ENCODE measurements at places on chromosomes 6 and 20.

GRCh38 chr6:137259349-137259748 is 40.2 kb upstream of the IFNGR1 start:
- no peak for DNase-seq

GRCh38 chr20:2149507-2149906 is 47.9 kb downstream of the STK35 start:
- DNase-seq = no peak

DNA sequence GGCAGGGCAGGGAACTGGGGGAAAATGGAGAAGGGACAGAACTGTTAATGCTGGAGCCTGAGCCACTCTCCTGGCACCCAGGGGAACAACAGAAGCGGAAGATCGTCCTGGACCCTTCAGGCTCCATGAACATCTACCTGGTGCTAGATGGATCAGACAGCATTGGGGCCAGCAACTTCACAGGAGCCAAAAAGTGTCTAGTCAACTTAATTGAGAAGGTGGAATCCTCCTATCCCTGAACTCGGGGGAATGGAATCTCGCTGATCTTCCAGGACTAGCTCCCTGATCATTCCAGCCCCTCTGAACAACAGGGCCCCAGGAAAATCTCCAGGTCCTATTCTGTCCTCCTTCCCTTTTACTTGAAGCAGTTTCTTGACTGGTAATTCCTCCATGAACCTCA is 2.0 kb downstream of the CFB start:
- no peak for DNase-seq

- no peak for DNase-seq
Observed at GRCh38 chr20:59817406-59817805, 116.0 kb downstream of the SYCP2 start.

- no peak for DNase-seq
Observed at GRCh38 chr20:45157962-45158361, 16.7 kb upstream of the PI3 start.

DNA sequence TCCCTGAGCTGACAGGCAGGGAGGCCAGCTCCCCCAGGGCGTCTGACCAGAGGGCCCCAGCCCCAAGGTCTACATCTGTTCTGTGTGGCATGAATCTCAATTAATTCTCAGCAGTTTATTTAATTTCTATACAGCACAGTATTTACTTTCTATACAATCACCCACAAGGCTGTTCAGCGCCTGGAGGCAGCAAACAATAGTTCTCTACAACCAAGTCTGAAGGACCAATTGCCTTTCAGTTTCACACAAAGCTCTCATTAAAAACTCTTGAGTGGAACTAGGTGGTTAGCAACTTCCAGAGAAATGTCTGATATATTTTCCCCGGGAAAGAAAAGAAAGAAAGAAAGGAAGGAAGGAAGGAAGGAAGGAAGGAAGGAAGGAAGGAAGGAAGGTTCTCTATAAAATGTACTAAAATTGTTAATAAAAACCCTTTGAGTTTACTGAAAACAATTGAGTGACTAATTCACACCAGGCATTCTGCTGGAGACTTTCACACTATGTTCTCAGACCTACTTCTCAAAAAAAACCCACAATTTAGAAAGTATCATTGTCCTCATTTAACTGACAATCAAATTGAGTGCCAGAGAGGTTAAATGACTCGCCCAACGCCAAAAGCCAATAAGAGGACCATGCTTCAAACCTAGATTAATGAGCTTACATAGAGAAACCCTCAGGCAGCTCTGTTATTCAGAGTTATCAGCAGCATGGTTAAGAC is 62.5 kb downstream of the METTL24 start:
- DNase-seq = no peak

GRCh38 chr20:63217706-63218105 is 1.8 kb upstream of the YTHDF1 start:
- DNase-seq = no peak

DNA sequence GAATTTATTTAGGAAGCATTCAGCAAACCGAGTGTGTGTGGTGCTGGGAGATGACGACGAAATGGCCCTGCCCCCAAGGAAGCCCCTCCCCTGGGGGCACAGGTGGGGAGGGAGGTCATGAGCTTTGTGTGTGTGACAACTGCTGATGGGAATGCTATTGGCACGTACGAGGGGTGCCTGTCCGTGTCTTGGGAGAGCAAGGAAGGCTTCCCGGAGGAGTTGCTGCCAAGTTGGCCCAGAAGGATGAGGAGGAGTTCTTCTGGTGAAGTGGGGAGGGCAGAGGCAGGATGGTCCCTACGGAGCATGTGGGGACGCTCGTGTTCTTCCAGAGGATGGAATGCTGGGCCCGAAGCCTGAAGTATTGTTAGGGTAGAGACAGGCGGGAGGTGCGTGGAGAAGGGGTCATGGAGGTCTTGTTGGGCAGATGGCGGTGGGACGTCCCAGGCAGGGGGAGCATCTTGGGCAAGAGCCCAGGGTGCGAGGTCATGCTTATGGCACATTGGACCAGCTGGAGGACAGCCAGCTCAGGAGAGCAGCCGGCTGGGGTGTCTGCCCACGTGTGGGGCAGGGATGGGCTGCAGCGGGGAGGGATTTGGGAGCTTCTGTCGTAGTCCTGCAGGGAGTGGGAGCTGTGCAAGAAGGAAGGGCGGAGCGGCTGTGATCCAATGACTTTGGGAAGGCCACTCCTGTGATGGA is 46.1 kb downstream of the SYNJ2 start:
- DNase-seq = no peak

DNA sequence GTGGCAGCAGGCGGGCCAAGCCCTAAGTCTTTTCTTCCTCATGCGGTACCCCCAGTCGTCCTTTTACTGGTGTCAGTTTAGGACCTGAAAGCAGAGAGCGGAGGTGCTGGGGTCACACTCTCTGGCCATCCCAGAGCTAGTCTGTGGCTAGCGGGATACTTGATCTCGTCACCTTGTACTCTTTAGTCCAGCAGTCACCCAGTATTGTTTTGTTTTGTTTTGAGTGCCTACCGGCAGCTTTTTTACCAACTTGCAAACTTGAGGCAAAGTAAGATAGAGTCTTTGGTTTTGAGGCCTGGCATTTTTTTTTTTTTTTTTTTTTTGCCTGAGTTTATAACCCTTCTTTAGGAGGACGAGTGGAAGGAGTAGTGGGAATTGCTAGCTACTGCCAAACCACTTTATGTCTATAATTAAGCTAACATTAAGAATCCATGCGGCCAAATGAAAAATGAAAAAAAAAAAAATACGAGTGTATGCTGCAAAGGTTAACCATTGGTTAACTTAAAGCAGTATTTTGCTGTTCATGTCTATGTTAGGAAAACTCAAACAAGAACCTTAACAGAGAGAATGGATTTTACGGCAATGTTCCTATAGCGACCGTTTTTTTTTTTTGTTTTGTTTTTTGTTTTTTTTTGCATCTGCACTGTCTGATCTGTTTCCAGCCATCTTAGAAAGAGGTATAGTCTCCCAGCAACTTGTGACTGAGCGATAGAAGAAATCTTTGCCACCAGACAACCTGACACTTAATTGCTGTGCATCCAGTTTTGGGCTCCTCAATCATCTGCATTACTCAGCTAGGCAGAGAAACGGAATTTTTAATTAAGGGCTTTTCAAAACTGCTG is 56.9 kb downstream of the FAM217A start:
- DNase-seq = no peak

DNA sequence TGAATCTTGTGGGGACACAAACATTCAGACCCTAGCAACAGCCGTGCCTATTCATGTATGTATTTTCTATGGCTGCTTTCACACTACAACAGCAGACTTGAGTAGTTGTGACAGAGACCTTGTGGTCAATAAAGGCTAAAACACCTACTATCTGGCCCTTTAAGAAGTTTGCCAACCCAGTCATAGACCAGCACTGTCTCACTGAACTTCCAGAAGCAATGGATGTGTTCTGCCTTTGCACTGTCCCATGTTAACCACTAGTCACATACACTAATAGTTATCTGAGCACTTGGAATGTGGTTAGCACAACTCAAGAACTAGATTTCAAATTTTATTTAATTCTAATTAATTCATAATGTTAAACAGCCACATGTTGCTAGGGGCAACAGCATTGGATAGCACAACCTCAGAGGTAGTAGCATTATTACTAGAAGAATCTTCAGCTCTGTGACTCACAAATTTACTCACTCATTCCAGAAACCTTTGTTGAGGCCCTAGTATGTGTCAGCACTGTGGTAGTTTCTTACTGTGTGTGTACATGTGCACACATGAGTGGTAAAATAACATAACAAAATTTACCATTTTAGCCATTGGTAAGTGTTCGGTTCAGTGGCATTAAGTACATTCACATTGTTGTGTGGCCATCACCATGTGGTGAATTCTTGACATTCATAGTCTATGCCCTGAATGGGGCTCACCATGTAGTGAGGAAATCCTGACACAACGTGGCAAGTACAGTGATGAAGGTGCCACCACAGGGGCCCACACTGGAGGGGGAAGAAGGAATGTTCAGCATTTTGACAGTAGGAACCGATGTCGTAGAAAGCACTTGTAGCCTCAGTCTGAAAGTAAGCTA is 107.3 kb downstream of the CEP57L1 start:
- DNase-seq = no peak

DNA sequence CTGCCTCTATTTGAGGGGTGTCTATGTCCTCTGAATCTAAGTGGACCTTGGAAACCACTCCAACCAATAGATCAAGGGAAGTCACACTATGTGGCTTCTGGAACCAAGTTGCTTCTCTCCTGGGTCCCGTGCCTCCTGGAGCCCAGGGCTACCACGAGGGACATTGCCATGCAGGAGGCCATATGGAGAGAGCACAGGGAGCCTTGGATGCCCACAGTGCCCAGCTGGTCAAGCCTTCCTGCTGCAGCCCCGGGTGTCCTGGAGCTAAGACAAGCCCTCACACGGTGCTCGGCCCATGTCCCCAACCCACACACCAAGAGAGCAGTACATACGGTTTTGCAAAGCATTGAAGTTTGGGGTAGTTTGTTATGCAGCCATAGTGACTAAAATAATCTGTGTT is 231.6 kb downstream of the SYNDIG1 start:
- DNase-seq = no peak

DNA sequence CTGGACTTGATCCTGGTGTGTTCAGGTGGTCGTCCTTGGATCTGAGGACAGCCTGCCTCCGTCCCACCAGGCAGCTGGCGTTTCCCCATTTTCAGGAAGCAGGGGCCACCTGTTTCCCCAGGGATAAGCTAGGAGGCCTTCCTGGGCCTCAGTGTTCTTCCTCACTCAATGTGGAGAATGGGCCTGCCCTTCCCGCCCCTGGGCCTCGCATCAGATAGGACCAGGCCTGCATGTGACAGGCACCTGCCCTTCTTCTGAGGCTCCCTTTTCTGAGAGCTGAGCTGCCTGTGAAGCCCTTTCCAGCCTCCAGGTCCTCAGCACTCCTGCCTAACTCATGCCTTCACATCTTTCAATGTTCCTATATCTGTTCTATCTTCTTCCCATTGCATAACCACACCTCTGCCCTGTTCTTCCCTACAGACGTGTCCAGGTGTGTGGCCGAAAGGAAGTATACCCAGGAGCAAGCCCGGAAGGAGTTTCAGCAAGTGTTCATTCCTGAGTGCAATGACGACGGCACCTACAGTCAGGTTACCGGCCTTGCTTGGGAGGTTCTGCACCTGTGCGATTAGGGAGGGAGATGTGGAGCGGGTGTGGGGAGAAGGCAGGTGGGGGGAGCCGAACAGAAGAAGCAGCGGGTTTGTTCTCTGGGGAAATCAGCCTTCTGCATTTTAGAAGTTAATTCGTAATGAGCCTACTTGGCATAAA is 85.1 kb downstream of the SMOC2 start:
- no peak for DNase-seq

DNA sequence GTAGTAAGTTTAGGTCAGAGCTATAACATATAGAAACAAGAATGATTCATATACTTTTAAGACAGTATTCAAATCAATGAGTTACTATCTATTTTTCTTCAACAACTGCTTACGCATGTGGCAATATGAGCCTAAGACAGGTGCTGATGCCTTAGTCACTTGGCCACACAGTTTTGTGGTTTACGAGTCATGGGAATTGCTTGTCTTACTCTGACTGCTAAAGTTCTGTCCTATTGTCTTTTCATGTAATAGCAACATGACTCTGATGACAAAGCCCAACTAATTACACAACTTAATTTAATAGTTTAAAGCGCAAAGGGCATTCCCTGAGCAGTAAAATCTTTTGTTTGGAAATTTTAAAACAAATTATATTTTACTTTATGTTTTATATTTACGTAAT is 159.3 kb upstream of the CENPW start:
- no peak for DNase-seq

GRCh38 chr20:49571553-49571835 is 3.6 kb upstream of the PTGIS start:
- DNase-seq = no peak

GRCh38 chr6:83470001-83470400 is 39.1 kb upstream of the ME1 start:
- DNase-seq = no peak

DNA sequence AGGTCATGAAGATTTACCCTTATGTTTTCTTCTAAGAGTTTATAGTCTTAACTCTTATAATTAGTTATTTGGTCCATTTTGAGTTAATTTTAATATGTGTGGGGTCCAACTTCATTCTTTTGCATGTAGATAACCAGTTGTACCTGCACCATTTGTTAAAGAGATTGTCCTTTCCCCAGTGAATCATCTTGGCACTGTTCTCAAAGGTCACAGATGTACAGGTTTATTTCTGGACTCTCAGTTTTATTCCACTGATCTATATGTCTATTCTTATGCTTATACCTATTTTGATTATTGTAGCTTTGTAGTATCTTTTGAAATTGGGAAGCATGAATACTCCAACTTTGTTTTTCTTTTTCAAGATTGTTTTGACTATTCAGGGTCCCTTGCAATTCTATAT is 44.1 kb downstream of the ZHX3 start:
- DNase-seq = no peak

GRCh38 chr20:57800791-57801430 is 91.1 kb upstream of the PMEPA1 start:
- no peak for DNase-seq

DNA sequence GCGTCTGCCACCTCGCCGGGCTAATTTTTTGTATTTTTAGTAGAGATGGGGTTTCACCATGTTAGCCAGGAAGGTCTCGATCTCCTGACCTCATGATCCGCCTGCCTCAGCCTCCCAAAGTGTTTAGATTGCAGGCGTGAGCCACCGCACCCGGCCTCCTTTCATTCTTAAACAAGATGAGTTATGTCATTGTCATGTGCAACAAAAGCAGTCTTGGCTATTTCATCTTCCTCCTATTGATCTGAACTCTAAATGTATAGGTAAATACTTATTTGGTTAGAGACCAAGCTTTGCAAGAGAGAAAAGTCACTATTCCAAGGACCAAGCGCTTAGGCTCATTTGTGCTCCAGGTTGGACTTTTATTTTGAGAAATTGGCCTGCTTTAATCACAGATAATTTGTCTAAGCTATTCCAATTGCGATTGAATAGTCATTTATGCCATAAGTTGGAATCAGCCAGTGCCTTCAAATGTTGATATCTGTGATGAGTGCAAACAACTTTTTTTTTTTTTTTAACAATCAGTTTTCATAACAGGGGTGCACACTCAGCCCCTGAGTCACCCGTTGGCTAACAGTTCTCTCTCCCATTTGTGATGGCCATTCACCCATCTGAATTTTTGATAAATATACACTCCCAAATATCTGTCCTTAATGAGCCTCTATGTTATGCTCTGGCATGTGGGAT is 167.3 kb downstream of the BCAS1 start:
- no peak for DNase-seq
